ENCODE measurements at places on chromosomes 16 and 17.
A peak's percentile ranks its signal among the peaks of the same experiment; 100 is the strongest.

GRCh38 chr16:70433458-70434103, 5.3 kb downstream of the ST3GAL2 start:
- no peak for DNase-seq

- no peak for DNase-seq
Observed at GRCh38 chr17:57839571-57839923, 10.3 kb downstream of the MRPS23 start.

- DNase-seq = no peak
Observed at GRCh38 chr17:80117491-80118401, 16.4 kb downstream of the GAA start.

- no peak for DNase-seq
Observed at GRCh38 chr17:36907407-36907806, 29.9 kb upstream of the LHX1 start.

GRCh38 chr17:80219013-80219762, 945 bp downstream of the SGSH start:
- DNase-seq = peak; percentile 90

DNA sequence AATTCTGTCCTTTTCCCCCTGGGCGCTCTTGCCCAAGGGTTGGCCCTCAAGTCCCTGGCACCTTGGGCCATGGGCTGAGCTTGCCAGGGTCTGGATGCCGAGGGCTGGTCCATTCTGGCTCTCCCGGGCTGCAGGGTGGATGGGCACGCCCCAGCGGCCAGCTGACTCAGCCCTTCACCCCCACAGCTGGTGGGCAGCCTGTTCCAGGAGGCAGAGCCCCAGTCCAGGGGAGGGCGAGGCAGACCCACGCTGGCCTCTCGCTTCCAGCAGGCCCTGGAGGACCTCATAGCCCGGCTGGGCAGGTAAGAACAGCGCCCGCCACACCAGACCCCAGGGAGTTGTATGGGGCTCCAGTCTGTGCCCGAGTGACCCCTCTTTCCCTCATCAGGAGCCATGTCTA, 15.0 kb downstream of the MYO15B start:
- DNase-seq = no peak

DNA sequence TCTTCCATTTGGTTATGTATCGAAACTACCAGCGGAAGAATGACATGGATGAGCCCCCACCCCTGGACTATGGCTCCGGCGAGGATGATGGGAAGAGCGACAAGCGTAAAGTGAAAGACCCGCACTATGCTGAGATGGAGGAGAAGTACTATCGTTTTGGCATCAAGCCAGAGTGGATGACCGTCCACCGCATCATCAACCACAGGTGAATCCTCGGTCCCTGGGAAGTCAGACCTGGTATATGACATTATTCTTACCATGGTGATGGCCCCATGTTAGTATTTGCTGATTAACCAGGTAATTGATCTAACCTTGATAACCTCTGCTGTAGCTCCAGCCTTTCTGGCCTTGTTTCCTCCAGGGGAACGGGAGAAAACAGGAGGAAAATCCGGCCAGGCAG, 8.5 kb downstream of the CHD3 start:
- DNase-seq = no peak

DNA sequence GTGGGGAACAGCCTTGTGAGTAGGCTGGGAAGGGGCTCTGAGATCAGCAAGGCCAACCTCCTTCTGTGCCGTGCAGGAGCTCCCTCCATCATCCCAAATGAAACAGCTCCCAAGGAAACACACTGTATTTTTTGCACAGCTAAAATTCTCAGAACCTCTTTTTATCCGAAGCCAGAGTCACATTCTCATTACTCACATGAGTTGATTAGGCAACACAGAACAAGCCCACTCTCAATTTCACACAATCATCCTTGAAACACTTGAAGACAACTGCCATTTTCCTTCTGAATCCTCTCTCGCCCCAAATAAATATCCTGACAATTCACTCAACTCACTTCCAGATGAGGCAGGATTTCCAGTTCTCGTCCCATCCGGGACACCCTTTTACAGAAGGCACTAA, 66.1 kb downstream of the MYO18A start:
- no peak for DNase-seq

DNA sequence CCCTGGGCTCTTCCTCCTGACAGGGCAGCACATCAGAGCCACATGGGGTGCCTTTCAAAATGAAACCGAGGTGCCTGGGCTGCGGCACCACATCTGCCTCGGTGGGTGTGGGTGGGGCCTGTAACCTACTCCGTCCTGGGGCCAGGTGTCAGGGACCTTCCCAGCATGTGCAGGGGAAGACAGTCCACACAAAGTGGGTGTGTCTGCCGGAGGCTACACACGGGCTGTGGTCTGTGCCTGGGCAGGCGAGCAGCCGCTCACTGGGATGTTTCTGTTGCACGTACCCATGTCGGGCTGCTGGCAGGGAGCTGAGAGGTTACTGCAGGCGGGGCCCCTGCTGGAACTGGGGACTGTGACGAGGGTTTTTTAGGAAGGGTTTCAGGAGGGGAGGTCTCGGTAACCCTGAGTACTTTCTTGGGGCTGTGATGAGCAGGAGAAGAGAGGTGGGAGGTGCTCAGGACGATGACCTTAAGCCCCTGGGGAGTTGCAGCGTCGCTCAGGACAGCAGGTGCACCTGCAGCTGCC, 351.2 kb downstream of the SEC14L1 start:
- no peak for DNase-seq

DNA sequence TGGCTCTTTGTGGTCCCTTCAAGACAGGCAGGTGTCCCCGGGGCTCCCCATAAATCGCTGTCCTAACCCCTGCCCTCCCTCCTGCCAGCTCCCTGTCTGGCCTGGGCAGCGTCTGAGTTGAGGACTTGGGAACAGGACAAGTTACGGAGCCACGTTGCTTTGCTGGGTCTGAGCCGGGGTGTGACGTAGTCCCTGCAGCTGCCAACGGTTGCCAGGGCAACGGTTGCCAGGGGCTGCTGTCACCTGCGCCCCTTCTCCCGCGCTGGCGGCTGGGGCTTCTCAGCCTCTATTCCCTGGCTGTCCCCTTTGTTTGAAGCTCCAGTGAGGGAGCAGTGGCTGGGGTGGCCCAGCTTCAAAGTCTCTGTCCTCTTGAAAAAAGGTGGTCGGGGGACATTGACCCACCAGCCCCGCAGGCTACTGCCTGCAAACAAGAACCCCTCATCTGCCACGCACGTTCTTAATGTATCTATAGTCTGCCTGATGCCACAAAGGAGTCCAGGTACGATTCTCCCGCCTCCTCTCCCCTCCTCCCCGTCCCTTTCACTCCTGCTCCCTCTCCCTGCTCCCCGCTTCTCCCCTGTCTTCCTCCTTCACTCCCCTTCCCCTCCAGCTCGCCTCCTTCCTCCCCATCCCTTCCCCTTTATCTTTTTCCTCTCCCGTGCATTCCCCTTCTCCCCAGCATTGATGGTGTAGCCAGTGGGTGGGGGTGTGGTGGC, 10.9 kb downstream of the ADGRG1 start:
- DNase-seq = no peak

GRCh38 chr17:282912-283882, 69.4 kb downstream of the RPH3AL start:
- DNase-seq = no peak

DNA sequence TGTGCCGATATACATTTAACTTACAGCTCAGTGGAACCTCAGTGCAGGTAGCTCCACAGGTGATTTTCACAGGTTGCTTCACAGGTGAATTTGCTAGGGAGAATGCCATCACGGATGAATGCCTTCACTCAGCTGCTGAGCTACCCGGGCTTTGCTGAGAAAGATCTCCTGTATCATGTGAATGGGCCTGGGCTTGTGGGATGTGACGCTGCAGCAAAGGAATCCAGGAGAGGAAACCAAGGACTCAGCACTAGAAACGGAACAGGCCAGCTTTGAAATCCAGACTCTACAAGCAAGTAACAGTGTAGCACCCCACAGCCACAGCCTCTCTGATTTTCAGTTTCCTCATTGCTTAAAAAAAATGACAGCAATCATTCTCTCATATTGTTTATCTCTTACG, 271.4 kb upstream of the MAF start:
- no peak for DNase-seq

DNA sequence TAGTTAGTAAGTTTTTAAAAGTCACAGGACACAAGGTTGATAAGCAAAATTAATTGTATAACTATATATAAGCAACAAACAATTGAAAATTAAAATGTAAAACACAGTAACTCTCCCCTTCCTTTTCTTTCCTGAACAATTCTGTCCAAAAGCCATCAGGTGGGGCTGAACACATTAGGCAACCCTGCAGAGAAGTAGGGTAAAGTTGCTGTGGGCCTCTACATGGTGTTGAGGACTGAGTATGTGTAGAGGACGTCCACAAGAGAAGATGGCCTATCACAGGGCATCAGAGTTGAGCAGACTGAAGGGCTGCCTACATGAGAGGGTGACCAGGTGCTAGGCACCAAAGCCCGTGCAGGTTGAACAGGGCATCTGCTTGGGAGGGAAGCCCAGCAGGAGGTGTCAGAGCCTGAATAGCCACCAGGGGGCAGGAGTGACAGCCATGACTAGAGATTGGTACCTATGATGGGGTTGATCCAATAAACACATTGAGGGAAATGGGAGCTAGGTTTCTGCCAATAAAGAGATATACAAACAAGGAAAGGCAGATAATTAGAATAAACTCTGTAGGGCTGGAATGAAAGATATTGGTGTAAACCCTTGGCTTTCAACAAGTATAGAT, 415.1 kb downstream of the NPIPA8 start:
- peak; percentile 9 for DNase-seq
